ENCODE measurements at places on chromosomes 6 and 20.

- no peak for DNase-seq
Observed at GRCh38 chr20:44039741-44040140, 125.1 kb downstream of the TOX2 start.

DNA sequence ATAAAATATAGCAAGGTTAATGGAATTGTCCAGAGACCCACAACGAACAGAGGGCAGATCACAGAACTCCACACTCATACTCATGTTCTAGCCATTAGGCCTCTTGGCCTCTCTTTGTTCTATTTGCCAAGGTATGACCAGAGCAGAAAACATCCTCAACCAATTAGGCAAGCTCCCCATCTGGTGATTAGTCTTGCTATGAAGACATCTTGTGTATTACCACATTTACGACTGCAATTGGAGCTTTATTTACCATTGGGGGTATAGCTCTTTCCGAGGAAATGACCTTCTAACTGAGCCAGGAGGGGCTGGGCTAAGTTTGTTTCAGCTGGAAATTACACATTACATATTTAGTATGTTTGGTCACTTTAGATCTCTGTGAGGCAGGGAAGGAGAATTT is 593.9 kb downstream of the CD109 start:
- DNase-seq: no peak

GRCh38 chr6:390914-391558 is 516 bp upstream of the IRF4 start:
- DNase-seq: peak; percentile 1

- no peak for DNase-seq
Observed at GRCh38 chr6:122718616-122719015, 60.9 kb upstream of the FABP7 start.

- DNase-seq: no peak
Observed at GRCh38 chr20:4894409-4894808, 106.9 kb downstream of the SLC23A2 start.

- no peak for DNase-seq
Observed at GRCh38 chr20:53162251-53162835, 190.2 kb downstream of the TSHZ2 start.

GRCh38 chr20:51889466-51889865 is 87.1 kb upstream of the SALL4 start:
- no peak for DNase-seq

GRCh38 chr20:33933469-33933909 is 60.2 kb upstream of the RALY start:
- DNase-seq: no peak

- DNase-seq: no peak
Observed at GRCh38 chr6:8852332-8852731, 417.0 kb upstream of the SLC35B3 start.

DNA sequence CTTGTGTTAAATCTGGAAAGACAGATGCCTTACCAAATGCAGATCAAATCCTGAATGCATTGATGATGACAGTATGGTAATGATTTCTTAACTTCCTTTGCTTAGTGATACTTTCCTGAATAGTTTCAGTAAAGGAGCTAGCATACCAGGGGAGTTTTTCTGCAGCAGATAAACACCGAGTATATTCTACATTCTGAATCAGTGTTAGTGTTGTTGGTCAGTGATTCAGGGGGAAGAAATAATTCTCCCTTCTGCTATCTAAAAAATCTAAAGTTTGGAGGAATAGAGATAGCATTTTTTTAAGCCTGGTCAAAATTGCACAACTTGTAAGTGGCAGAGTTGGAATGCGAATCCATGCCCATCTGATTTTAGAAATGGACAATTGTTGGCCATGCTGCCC is 512.2 kb upstream of the MARCKS start:
- DNase-seq: no peak

DNA sequence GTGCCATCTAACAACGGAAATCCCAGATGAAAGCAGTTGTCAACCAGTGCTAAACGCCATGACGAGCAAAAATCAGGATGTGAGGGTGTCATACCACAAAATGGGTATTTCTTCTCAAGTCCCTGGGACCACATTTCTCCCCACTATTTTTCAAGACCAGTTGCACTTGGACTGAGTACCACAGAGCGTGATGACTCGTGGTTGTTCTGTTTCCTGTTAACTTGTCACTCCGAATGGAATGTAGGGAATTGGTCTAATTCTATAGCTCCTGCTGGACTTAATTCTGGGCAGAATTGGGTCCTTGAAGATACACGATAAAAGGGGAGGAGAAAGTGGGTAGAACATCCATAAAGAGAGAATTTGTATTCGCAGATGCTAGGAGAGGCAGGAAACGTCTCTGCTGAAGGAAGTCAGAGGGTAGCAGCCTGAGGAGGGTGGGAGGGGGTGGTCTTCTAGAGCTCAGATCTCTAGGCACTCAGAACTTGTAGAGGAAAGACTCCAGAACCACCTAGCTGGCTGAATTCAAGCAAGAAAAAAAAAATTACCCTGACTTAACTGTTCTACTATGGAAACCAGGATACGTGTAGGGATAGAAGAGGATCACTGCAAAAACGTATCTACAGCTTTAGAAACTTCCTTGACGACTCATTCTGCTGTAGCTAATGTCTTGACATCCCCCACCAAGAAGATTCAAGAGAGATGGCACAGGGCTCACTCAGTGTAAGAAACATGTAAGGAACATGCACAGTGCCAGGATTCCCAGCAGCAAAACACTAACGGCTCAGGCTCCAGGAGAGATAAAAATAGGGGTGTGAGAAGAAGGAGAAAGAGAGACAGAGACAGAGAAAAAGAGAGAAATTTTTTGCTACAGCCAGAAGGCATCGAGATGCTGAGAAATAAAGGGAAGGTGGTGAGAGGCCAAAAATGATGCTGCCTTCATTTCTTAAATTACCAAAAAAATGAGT is 494.7 kb downstream of the CD83 start:
- no peak for DNase-seq

DNA sequence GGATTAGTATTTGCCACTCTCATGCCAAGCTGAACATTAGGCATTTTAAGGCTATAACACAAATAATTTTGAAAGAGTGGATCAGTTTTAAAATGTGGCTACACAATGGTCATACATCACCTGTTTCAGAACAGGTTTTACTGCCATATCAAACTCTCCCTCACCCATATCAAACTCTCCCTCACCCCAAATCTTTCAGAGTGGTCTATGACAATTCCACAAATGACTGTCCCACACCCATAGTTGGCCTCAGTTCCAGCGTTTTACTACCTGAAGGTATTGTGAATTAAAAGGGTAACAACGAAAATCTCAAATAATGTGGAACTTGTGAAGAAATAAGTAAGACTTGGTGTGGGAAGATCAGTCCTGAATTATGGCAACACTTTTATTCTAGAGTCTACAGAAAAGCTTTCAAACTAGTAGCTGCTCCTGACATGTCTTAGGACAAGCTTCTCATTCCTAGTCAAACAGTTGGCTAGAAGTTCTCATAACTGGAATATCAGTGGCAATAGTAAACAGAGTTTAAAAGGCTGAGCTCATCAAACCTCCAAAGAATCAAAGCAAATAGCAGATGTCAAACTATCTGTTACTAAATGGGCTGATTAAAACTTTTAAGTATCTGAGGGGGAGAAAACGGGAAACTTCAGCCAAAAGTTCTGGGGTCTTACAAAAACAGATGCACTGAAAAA is 52.4 kb downstream of the MAP3K7 start:
- no peak for DNase-seq

Data from DMS79 treated with DMSO at 0.1 percent for 48 hours (cell line).